CD4-positive, alpha-beta T cell treated with Interleukin-17A for 4 hours (primary cell): ENCODE measurements at places on chromosomes 16 and 17.

- DNase-seq, result no peak
Measured at GRCh38 chr16:60776281-60776680, 1260.0 kb downstream of the CDH8 start.

DNA sequence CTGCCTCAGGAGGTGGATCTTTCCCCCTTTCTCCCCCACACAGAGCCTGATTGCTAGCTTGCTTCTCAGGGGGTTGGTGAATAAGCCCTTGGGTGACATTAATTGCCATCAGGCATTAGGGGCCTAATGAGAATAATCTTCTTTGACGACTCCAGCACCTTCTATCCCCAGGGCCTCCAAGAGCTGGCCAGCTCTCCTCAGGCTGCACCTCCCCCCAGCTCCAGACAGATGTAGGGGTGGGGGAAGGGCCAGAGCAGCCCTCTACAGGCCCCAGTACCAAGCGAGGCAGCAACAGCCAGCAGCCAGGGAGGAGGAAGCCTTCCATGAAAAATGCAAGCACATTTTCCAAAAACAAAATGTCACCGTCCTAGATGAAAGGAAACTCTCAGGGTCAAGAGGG lies 1.4 kb upstream of the TMEM132E start:
- DNase-seq, result no peak

- DNase-seq, result no peak
Measured at GRCh38 chr16:88649195-88649923, 1.5 kb downstream of the CYBA start.

DNA sequence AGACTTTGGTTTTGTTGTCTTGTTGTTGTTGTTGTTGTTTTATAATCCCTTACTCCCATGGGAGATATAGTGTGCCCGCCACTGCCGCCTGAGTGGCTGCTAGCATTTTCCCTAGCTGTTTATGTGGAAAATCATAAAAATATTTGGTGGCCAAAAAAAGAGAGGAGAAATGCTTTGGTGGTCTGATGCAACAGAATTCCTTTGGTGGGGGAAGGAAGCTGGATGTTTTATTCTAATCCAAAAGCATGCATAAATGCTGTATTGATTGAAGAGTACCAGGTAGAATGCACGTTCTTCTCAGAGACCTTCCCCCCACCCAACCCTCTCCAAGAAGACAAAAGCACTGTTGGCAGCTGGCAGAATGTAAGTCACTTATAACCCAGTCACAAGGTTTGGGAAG lies 93.2 kb downstream of the C17orf67 start:
- no peak for DNase-seq

GRCh38 chr17:77602062-77602746 lies 356.3 kb upstream of the TNRC6C start:
- no peak for DNase-seq

DNA sequence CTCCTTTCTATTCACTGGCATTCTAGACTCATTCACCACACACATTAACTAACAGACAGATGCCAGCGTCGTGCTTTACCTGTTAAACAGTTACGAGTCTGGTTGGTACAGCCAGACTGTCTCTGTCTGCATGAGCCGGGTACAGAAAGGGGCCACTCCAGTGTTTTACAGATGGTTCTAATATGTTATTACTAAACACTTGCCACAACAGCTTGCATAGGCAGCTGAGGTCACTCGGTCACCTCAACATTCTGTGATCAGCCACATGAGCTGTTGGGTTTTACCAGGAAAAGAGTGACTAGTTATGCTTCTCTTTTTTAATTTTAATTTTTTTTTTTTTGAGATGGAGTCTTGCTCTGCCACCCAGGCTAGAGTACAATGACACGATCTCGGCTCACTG lies 25.2 kb downstream of the CD300A start:
- no peak for DNase-seq

DNA sequence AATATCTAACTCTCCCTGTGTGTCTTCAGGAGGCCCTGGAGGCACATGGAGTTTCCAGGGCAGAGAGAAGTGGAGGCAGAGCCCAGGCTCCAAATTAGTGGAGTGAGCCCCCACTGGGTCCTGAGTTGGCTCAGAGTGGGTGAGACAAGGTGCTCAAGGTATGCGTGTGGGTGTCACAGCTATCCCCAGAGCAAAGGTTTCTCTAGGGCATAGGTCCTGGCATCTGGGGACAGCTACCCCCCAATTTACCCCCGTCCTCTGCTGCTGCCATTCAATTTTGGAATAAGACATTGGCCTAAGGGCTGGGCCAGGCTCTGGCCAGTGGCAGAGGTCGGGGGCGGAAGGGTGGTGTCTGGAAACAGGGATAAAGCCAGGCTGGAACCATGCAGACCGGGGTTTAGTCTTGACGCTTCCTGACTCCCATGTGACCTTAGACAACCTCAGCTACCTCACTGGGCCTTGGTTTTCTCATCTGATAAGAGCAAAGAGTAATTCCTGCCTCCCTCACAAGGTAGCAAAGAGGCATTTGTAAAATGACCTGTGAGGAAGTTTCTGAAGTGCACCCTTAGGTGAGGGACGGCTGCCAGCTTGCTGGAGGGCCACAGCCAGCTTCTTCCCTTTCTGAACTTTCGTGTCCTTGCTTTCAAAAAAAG lies 78.2 kb upstream of the TMEM97 start:
- DNase-seq, result no peak
